ENCODE measurements at places on chromosomes 12 and 14.

DNA sequence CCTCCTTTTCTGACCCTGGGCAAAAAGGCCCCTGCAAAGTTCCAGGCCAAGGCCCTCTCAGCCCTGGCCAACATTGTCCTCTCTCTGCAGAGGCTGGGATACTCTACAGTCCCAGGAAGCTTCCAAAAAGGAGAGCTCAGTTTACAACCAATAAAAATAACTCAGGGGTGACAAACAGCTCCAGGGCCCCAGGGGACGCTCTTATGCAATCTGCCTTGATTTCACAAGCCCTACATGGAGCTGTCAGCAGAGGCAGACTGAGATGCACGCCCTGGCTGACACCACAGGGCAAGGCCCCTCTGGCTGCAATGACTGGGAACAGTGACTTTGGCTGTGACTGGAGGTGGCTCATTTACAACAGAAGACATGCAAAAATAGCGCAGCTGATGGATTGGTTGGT, 129.0 kb upstream of the MED13L start:
- no peak for DNase-seq

- DNase-seq: no peak
These were observed 10.6 kb upstream of the PYGL start for GRCh38 chr14:50954811-50955372.

- DNase-seq: no peak
These were observed 3.6 kb upstream of the BATF start for GRCh38 chr14:75518625-75519024.

- no peak for DNase-seq
These were observed 204.3 kb upstream of the SEL1L start for GRCh38 chr14:81737938-81738337.

- no peak for DNase-seq
These were observed 306.0 kb downstream of the NELL2 start for GRCh38 chr12:44570036-44570583.

- no peak for DNase-seq
These were observed 850 bp upstream of the ZNF385A start for GRCh38 chr12:54385251-54385914.

GRCh38 chr14:65434216-65434850, 21.8 kb downstream of the FUT8 start:
- DNase-seq: no peak

DNA sequence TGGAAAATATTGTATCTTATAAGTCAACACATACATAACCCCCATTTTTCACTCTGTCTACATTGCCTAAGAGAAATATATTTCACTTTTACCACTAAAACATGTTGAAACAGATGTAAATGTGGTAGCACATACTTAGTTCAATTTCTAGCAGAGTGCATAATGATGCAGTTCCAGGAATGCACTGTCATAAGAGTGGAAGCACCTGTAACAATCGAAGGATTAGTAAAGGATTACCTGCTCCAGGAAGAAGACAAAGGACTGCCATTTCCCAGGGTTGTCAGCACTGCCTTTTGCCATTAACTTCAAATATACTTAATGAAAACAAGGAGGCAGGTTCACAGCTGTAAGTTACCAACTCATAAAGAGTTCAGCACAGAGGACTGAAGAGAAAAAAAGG, 24.6 kb downstream of the DAD1 start:
- DNase-seq: no peak

DNA sequence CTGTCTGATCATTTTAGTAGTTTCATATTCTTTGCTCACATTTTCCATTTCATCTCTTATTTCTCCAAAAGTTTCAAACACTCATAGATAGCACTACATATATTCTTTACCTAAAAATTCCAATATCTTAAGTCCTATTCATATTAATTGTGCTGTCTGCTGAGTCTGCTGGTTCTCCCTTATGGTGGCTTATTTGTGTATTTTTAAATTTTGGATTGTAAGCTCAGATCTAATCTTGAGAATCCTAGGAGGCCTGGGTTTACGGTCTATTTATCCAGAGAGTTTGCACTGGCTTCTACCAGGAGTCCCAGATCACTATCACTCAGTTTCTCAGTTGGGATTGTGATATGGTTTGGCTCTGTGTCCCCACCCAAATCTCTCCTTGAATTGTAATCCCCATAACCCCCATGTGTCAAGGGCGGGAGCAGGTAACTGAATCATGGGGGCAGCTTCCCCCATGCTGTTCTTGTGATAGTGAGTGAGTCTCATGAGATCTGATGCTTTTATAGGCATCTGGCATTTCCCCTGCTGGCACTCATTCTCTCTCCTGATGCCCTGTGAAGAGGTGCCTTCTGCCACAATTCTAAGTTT, 10.2 kb downstream of the NT5DC3 start:
- no peak for DNase-seq

- DNase-seq: no peak
These were observed 4.8 kb downstream of the TGFB3 start for GRCh38 chr14:75976826-75977581.

DNA sequence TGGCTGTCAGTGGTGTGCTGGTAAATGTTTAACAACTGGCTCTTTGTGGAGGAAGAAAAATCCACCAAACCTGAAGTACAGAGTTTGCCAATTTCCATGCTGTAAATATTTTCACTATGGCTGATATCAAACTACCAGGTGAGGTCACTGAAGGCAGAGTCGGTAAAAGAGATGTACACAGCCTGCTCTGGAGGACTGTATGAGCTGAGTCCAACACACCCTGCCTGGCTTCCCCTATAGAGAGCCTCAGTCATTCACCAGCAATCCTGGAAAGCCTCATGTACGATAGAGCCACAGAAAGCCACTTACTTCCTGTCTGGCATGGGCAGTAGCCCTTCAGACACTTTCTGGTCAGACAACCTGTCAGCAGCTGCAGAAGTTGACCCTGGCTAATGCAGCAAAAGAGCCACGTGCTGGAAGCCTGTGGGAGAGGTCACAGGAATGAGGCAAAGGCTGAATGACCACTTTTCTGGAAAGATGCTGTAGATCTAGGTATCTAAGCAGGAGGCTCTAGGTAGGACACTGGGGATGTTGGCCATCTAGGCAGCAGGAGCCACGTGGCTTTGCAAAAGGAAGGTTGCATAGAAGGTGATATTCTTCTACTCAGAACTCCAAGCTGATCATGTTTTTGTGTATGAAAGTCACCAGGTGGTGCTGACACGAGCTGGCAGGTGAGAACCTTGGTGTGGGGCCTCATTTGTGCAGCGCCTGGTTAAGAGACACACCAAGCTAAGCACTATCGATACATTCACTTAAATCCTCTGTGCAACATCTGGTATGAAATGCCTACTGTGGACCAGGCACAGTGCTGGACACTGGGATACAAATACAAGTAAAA, 553.9 kb downstream of the VRK1 start:
- no peak for DNase-seq

GRCh38 chr12:12156828-12157227, 86.1 kb downstream of the BCL2L14 start:
- DNase-seq: no peak

Measured in activated T-helper 9 cell treated with anti-CD3 and anti-CD28 coated beads, Interleukin-2, amount 50 U/mL, for 16 hours (primary cell).